ENCODE measurements at places on chromosomes 7 and 10. TPM values are rescaled to one million over a fixed set of nuclear protein-coding genes. Genes with fewer than 3 reads are reported as not detected.

DNA sequence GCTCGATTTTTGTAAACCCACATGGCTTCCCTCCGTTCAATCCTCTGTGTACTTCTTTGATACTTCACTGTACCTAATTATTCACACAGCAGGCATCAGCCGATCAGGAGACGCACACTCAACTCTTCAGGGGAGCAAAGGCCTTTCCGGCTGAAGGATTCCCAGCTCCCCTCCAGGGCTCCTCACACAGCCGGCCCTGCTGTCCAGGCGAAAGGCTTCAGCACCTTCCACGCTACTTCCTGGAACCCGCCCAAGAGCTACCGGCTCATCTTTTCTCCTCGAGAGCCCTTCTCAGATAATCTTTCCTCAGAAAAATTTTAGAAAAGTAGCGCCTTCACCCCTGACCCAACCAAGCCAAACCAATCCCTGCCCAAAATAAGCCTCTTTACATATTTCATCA lies 270.4 kb downstream of the ZMYND11 start:
- no peaks in the 10 kb centered on the region for H3K27me3 ChIP-seq
- peaks cover 19% of the 10 kb centered on the region for H3K36me3 ChIP-seq
- peak overlapping the region; percentile 5 for H3K27ac ChIP-seq
- H3K4me3 ChIP-seq = no peak overlapping the region

DNA sequence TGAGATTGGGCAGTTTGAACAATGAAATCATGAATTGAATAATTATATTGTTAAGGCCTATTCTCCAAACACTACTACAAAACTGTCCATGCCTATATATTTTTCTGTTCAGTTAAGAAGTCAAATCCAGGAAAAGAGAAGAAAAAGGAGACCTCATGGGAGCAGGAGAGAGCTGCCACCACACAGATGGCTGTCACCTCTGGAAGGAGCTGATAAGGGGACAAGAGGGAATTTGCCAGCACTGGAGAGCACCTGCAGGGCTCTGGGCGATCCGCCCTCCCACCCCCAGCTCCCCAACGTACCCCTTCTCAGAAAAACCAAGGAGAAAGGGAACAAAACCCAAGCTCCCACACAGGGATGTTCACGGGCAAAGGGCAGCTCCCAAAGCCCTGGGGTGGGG lies 227.8 kb downstream of the TNS3 start:
- H3K4me1 ChIP-seq = no peaks in the 10 kb centered on the region
- no peak overlapping the region for H3K4me3 ChIP-seq
- no peak for DNase-seq
- H3K36me3 ChIP-seq = peaks cover 22% of the 10 kb centered on the region

GRCh38 chr7:55438085-55438756 lies 73.1 kb downstream of the LANCL2 start:
- no peaks in the 10 kb centered on the region for H3K27me3 ChIP-seq
- peaks cover 11% of the 10 kb centered on the region for H3K4me1 ChIP-seq
- no peak overlapping the region for H3K27ac ChIP-seq

Gene TCAF2
- 3.3 TPM for total RNA-seq
